Activated T-cell treated with anti-CD3 and anti-CD28 coated beads for 4 hours (primary cell): ENCODE measurements at places on chromosomes 12 and 14.
A peak's percentile ranks its signal among the peaks of the same experiment; 100 is the strongest.

GRCh38 chr12:42235426-42235825, 2.6 kb downstream of the YAF2 start:
- no peak for DNase-seq

GRCh38 chr14:99681832-99682148, 2.3 kb upstream of the CYP46A1 start:
- DNase-seq, result no peak

- no peak for DNase-seq
Measured at GRCh38 chr12:28771968-28772367, 377.1 kb upstream of the FAR2 start.

DNA sequence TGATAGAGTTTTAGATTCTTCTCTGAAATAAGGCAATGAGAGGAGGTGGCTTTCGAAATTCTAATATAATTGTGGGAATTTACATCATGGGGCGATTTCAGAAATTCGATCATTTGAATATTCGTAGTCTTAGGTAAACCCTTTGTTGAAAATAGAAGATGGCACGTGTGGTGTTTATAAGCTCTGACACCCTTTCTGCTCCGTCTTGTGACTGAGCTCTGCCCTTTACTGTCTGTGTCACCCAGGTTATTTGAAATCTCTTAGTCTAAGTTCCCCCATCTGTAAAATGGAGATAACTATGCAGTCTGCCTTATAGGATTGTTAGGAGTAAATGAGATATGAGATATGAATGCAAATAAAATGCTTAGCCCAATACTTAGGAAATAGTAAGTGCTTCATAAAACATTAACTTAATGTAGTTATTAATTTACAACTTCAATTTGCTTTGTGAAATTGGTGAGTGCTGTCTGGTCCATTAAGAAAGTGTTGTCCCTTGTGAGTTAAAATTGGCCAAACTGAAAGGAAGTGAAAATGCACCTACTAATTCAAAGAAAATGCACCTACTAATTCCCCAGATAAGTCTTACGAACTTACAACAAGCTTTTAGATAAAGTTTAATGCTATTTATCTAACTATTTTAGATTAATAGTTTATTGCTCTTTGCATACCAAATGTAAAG, 1.5 kb downstream of the BMAL2 start:
- no peak for DNase-seq

GRCh38 chr14:22303589-22304195, 285.3 kb downstream of the DAD1 start:
- DNase-seq, result no peak

- no peak for DNase-seq
Measured at GRCh38 chr14:99033951-99034350, 238.0 kb downstream of the BCL11B start.

- no peak for DNase-seq
Measured at GRCh38 chr14:68630611-68631393, 162.1 kb downstream of the ZFP36L1 start.

DNA sequence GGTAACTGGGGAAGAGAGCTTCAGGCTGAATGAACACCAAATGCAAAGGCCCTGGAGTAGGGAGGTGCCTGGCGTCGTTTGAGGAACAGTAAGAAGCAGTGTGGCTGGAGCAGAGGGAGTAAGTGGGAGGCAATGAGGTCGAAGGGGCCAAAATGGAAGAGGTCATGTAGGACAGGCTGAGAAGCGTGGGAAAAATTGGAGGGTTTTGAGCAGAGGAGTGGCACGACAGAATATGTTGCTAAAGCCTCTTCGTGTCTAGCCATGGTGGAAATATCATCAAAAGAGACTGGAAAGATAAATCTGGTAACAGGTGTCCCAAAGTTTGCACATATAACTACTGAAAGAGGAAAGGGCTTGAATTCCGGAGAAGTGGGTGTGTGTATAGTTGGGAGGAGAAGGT, 1.9 kb downstream of the TRIM9 start:
- DNase-seq, result no peak

- no peak for DNase-seq
Measured at GRCh38 chr14:91018481-91018880, 42.0 kb downstream of the RPS6KA5 start.

GRCh38 chr12:26318661-26319068, 123.3 kb downstream of the SSPN start:
- no peak for DNase-seq

- no peak for DNase-seq
Measured at GRCh38 chr12:77442633-77443032, 377.3 kb upstream of the E2F7 start.

- no peak for DNase-seq
Measured at GRCh38 chr12:3034067-3034750, 43.0 kb upstream of the TSPAN9 start.

DNA sequence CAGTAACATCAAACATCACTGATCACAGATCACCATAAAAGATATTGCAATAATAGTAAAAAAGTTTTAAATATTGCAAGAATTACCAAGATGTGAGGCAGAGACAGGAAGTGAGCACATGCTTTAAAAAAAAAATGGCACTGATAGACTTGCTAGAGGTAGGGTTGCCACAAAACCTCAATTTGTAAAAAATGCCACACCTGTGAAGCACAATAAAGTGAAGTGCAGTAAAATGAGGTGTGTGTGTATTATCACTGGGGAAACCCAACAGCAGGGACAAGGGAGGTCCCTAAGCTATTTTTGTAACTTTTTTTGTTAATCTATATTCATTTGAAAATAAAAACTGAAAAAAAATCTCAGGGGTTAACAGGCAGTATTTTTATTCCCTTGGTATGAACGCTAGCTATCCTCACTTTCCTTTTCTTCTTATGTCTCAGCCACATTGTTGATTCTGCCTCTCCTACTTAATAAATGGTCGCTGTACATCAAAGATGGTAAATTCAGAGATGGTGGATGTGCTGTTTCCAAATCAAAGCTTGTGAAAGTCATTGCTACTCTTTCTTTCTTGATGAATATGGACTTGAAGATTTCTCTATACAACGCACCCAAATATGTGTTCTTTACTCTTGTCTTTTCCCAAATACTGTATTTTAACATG, 14.0 kb upstream of the KLRD1 start:
- DNase-seq, result no peak

- no peak for DNase-seq
Measured at GRCh38 chr12:110543252-110543959, 39.7 kb downstream of the PPTC7 start.

DNA sequence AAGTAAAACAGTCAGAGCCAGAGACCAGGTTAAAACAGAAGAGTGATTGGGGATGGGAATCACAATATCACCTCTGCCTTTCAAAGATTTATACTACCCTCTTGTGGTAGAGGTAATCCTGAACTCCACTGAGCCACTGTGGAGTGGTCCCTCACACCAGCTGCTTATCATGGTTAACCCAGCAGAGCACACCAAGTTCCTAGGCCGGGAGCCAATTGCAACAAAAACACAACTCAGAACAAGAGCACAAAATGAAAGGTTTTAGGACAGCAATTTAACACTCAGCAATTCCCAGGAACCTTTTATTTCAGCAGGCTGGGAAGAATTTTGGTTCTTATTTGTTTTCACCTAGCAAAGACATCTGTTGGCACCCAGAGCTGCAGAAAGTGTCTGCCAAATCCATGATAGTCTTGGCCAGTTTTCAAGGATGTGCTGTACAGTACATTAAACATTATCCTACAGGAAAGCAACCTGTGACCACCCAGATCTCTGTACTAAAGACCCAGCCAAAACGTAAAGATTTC, 220.5 kb upstream of the ATXN7L3B start:
- DNase-seq, result no peak

DNA sequence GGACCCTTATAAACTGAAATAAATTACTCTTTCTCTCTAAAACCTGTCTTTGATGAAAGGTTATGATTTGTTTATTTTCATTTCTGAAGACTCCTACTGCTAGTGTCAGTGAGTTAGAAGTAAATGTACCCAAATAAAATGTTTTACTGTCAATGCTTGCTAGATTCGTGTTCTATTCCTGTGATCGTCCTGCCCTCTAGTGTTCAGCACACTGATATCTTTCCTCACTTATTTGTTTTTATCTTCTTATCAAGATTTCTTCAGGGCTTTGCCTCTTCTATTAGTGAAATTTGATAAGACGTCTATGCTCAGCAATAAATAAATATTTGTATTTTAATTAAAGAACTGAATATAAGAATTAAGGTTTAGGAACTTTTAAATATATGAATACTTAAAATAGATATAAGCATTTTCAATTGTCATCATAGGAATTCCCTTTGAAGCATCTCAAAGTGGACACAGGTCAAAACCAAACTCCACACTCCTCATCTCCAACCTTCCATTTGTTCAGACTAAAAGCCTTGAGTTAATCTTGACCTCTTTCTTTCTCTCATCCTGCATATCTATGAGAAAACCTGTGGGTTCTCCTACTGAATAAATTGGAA, 75.8 kb downstream of the C12orf50 start:
- DNase-seq, result no peak

- DNase-seq, result no peak
Measured at GRCh38 chr14:104516906-104517305, 62.7 kb upstream of the C14orf180 start.

- DNase-seq, result no peak
Measured at GRCh38 chr12:54370171-54370730, 6.0 kb upstream of the GPR84 start.

GRCh38 chr14:64549791-64550620, at the start of gene PPP1R36:
Gene PPP1R36, plus strand, starts transcription at chr14:64549961. Its CDS starts 37 bp downstream, at chr14:64549998.
- no peak for DNase-seq

GRCh38 chr12:121536899-121537813, 43.7 kb downstream of the KDM2B start:
- DNase-seq, result no peak

DNA sequence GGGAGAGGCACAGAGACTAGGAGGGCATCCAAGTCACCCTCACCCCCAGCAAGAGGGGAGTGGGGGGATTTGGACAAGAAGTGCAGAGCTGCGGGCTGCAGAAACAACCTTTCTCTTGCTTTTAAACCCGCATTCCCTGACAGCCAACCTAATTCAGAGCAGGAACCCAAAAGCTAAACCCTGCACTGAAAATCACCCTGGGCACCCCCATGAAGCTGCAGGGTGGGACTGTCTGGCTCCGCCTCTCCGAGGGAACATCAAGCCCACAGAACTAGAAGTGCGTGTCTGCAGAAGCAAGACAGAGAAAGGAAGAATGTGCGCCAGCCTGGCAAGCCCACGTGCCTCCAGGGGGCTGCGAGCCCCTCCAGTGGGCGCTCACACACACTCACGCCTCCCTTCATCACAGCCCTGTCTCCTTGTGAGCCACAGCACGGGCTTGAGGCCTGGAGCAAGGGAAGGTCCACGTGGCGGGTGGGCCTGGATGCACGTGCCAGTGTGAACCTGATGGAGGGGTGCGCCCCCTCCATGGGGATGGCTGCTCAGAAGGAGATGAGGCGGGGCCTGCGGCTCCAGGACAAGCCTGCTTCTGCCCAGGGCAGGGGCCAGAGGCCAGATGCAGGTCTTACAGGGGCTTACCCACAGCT, 27.8 kb upstream of the PNMA1 start:
- no peak for DNase-seq

DNA sequence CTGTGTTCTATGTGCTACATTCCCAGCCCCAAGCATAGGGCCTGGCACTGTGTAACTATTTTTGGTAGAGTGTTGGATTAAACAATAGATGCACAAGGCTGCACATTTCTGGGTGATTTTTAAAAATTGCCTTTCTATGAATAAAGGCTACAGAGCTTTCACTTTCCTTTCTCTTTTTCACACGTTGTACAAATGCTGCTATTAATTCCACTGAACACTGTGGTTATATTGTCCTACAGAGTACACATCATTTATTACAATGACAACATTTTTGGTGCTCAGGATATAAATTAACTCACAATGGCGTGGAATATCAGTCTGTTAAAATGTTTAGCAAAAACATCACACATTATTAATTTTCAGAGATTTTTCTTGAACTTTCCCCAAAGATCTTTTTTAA, 3.6 kb upstream of the EML1 start:
- DNase-seq, result no peak

DNA sequence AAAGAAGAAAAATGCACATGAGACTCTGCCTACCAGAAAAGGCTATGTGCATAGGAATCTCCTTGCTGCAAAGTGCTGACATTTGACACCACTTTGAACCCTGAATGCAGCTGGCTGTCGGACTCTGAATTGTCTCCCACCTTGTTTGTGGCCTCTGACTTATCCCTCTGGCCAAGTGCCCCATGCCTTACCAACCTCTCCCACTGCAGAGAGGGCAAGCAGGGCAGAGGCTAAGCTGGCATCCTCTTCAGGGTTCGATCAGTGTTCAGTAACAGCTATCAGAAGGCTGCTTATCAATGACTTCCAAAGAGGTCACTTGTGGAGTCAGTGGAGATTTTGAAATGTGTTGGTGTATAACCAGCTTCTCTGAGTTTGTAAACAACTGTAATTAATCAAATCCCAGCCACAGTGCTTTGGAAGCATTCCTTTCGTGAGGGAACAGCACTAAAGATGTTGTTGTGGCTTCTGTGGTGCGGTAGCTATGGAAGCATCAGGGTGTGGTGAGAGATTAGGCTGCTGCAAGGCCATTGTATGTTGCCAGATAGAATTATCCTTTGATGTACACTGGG, 22.6 kb upstream of the BMP4 start:
- no peak for DNase-seq

GRCh38 chr12:109523071-109523470, 45.6 kb downstream of the UBE3B start:
- no peak for DNase-seq

- DNase-seq, result no peak
Measured at GRCh38 chr14:74133833-74134481, 49.2 kb downstream of the LIN52 start.

DNA sequence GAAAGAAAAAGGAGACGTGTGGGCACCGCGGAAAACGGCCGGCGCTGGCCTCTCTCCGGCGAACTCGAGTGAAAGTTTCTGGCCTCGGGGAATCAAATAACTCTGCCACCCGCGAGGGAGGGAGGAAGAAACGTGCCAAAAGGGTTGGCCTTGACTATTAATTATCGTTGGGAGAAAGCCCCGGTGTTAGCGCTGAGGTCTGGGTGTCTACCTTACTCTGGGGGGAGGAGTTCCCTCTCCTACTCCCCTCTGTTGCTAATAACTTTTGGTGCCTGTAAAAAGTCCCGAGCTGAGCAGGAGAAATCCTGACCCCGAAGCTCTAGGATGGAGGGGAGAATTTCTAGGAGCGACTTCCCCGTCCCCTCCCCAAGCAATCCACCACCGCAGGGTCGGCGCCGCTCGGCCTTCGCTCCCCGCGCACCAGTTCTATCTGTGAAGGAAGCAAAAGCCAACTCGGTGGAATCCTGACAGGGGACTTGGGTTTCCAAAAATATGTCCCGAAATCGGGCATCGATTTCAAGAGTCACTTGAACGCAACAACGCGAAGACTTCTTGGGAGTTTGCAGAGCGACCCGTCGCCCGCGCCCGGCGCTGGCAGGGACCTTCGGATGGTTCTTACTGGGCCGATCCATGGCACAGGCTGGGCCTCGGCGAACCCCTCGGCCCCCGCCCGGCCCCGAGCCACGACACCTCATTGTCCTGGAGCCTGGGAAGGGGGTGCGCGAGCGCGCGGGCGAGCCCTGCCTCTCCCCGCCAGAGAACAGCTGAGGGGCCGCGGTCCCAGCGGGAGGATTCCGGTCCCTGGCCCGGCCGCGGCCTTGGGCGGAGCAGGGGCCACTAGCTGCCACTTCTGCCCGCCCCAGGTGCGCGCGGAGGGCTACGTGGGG, 1.7 kb downstream of the OTX2 start:
- DNase-seq, result no peak

GRCh38 chr12:7108003-7108795, 815 bp downstream of the C1RL start:
- DNase-seq, result peak; percentile 43

- DNase-seq, result no peak
Measured at GRCh38 chr12:18242380-18243089, 18.8 kb upstream of the PIK3C2G start.
